Upper lobe of left lung (tissue), 6 donors: ENCODE measurements at places on chromosomes 2 and 18. TPM values are rescaled to one million over a fixed set of nuclear protein-coding genes. Genes with fewer than 3 reads are reported as not detected.
A peak's percentile ranks its signal among the peaks of the same experiment; 100 is the strongest.

Gene KIF1A
- 1.2 TPM for total RNA-seq

Gene UCN
- total RNA-seq = 10.3 TPM

Gene KYNU
- 45.2 TPM for total RNA-seq

- no peak for DNase-seq
- peaks cover 38% of the 10 kb centered on the region for H3K4me1 ChIP-seq
- no peaks in the 10 kb centered on the region for H3K36me3 ChIP-seq
- peak overlapping the region; percentile 85 for H3K4me3 ChIP-seq
- peak overlapping the region; percentile 97 for H3K27ac ChIP-seq
These were observed 573 bp downstream of the STAM2 start for GRCh38 chr2:152175012-152175367.

DNA sequence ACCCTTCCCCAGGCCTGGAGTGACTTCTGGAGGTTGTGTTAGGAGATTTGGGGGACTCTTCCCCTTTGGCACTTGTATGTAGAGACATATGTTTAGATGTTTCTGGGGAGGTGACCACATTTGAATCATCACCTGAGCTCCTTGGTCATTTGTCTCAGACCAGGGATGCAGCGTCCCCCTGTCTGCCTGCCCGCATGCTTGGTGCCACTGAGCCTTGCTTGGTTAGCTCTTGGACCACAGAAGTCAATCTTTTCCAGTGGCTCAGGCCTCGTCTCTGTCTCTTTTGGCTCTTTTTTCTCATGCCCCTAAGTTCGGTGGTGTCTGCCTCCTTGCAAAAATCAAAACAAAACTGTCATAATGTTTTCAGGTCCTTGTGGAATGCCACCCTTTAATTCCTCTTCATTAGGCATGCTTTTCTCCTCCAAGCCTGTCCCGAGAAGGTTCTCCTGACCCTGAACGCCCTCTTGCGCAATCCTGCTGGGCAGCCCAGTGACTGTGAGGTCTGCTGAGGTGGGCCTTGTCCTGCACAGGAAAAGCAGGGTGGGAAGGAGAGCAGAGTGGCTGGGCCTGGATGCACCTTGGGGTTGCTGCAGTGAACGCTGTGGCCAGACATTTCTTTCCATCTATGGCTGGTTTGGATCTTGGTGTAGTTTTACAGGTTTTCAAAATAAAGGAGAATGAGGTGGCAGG, 24.9 kb downstream of the GLI2 start:
- no peaks in the 10 kb centered on the region for H3K27me3 ChIP-seq
- H3K4me1 ChIP-seq = peaks cover 8% of the 10 kb centered on the region
- no peaks in the 10 kb centered on the region for H3K36me3 ChIP-seq
- DNase-seq = no peak
- no peak overlapping the region for H3K27ac ChIP-seq
- no peak overlapping the region for H3K4me3 ChIP-seq

GRCh38 chr2:8627692-8628085, 54.2 kb upstream of the ID2 start:
- no peak for DNase-seq
- no peaks in the 10 kb centered on the region for H3K27me3 ChIP-seq
- H3K27ac ChIP-seq = no peak overlapping the region

- H3K4me3 ChIP-seq = no peak overlapping the region
- no peak overlapping the region for H3K27ac ChIP-seq
- no peaks in the 10 kb centered on the region for H3K4me1 ChIP-seq
- H3K36me3 ChIP-seq = no peaks in the 10 kb centered on the region
- no peak for DNase-seq
These were observed 416.1 kb upstream of the ETAA1 start for GRCh38 chr2:66981074-66981473.
